Fibroblast of lung (primary cell): ENCODE measurements at places on chromosomes 12 and 14. TPM values are rescaled to one million over a fixed set of nuclear protein-coding genes. Genes with fewer than 3 reads are reported as not detected.
A peak's percentile ranks its signal among the peaks of the same experiment; 100 is the strongest.

- H3K27ac ChIP-seq = no peak overlapping the region
- H3K27me3 ChIP-seq = peaks cover 74% of the 10 kb centered on the region
- no peaks in the 10 kb centered on the region for H3K36me3 ChIP-seq
- H3K4me3 ChIP-seq = peak overlapping the region; percentile 31
These were observed 1.5 kb downstream of the HOXC8 start for GRCh38 chr12:54010053-54010971.

DNA sequence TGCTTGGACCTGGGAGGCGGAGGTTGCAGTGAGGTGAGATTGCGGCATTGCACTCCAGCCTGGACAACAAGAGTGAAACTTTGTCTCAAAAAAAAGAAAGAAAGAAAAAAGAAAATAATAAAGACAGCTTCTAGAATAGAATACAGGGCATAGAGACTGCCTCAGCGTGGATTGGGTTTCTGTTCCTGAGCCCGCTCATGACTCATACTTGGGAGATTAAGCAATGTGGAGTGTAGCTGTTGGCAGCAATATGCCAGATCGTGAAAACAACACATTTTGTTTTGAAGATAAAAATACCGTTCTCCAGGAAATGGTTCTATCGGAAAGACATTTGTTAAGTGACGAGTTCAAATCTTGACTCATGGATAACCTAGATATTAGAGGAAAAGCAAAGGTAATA lies 67.2 kb downstream of the GLT1D1 start:
- H3K27ac ChIP-seq = no peak overlapping the region
- no peaks in the 10 kb centered on the region for H3K36me3 ChIP-seq
- H3K4me1 ChIP-seq = no peaks in the 10 kb centered on the region
- no peak overlapping the region for H3K4me3 ChIP-seq

GRCh38 chr12:51047655-51048540 lies at the start of gene LETMD1:
Gene LETMD1 (plus strand): TSS chr12:51048327. CDS start chr12:51048357, 30 bp downstream.
- H3K4me3 ChIP-seq = peak within 1 kb of the TSS; percentile 92
- H3K27ac ChIP-seq = peak within 1 kb of the TSS; percentile 88
- H3K36me3 ChIP-seq = peaks cover 2% of the 10 kb centered on the region
- peak; percentile 99 for DNase-seq
- peaks cover 5% of the 10 kb centered on the region for H3K4me1 ChIP-seq

GRCh38 chr12:71935594-71935993 lies 3.1 kb upstream of the TPH2 start:
- no peak overlapping the region for H3K27ac ChIP-seq
- H3K36me3 ChIP-seq = no peaks in the 10 kb centered on the region
- peaks cover 2% of the 10 kb centered on the region for H3K4me1 ChIP-seq

DNA sequence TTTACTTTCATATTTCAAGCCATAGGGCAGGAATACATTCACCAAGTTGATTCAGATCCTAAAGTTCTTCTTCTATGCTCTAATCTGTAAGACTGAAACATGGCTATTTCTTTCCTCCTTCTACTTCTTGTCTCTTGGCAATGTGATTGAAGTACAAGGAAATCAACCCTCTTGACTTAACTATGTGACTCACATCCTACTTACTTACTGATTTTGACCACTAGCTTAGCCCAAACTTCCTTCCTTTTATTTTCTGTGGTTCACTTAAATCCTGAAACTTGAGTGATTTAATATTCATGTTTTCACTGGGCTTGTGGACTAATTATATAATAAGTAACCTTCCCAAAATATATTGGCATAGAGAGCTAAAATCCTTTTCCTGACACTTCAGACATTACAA lies 111.2 kb upstream of the NOVA1 start:
- DNase-seq = peak; percentile 71
- H3K27me3 ChIP-seq = no peaks in the 10 kb centered on the region
- H3K4me3 ChIP-seq = no peak overlapping the region
- H3K36me3 ChIP-seq = no peaks in the 10 kb centered on the region

DNA sequence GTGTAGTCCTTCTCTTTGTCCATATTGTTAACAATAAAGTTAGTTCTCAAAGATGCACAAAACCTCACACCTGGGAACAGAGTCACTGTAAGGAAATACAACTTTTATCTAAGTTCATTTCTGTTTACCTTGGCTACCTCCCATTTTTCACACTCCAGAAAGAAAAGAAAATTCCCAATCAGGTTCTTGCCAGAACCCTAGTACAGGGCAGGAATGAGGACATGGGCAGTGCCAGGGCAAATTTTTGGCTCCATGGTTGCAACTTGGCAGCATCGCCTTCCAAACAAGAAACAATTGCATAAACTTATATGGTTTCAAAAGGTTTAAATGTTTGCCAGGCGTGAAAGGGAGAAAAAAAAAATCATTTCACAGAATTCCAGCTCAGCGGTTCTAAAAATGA lies 296.3 kb upstream of the PRKD1 start:
- no peaks in the 10 kb centered on the region for H3K36me3 ChIP-seq
- H3K27me3 ChIP-seq = no peaks in the 10 kb centered on the region
- DNase-seq = peak; percentile 13
- no peak overlapping the region for H3K27ac ChIP-seq

DNA sequence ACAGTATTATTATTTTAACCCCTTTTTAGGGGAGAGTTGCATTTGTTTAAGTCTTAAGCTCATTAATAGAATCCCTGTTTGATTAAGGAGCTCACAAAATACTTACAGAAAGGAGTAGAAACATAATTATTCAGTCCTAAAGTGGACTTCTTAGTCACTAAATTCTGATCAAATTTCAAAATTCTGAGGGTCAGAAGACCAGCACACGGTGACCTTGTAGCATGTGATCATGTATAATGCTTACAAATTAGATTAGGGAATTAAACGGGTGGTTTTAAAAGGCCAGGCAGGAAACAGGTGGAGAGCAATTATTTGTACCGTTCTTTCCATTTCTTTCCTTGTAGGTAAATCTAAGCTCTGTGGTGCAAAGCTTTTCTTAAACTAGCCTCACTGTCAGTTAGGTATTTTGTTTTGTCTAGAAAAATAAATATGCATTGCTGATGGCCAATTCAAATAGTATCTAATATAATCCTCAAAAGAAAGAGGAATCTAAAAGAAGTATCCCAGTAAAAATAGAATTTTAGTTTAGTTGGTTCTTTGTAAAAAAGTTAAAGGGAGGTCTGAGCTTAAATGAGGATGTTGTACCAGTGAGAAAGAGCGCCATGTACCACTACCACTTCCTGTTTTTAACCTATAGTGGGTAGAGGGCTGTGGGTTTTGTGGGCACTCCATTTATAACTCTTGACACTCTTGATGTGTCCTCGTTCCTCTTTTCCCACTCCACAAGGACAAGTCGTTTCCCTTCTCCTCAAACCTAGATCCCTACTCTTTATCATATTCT lies 51.1 kb downstream of the SLC38A1 start:
- no peak for DNase-seq

GRCh38 chr12:67877727-67878126 lies 111.5 kb upstream of the IFNG-AS1 start:
- H3K27me3 ChIP-seq = no peaks in the 10 kb centered on the region
- no peaks in the 10 kb centered on the region for H3K4me1 ChIP-seq
- H3K4me3 ChIP-seq = no peak overlapping the region
- no peaks in the 10 kb centered on the region for H3K36me3 ChIP-seq
- DNase-seq = no peak
- H3K27ac ChIP-seq = no peak overlapping the region

DNA sequence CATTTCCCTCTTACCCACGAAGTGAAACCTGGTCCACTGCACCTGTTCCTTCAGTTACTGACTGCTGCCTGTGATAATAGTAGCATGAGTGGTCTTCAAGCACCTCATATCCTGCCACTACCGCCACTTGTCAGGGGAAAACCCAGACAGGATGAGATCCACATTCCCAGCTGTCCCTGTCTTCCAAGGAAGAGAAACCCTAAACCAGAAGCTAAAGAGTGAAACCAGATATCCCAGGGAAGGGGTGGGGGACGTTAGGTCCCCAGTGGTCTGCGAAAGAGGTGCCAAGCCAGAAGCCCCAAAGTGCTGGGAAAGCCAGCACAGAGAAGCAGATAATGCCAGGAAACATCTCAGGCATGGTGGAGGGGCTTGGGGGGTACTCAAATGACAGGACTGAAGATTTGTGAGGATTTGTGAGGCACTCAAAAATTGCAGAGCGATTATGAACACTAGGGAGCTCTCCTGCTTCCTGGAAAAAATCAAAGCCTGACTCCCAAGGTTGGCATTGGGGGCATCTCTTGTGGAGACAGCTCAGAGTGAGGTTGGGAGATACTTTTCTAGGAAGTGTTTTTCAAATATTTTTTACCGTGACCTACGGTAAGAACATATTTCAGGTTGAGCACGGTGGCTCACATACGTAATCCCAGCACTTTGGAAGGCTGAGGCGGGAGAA lies 77.9 kb downstream of the TMEM30B start:
- no peaks in the 10 kb centered on the region for H3K4me1 ChIP-seq
- H3K27ac ChIP-seq = no peak overlapping the region
- no peak overlapping the region for H3K4me3 ChIP-seq
- no peak for DNase-seq
- no peaks in the 10 kb centered on the region for H3K36me3 ChIP-seq
- no peaks in the 10 kb centered on the region for H3K27me3 ChIP-seq

DNA sequence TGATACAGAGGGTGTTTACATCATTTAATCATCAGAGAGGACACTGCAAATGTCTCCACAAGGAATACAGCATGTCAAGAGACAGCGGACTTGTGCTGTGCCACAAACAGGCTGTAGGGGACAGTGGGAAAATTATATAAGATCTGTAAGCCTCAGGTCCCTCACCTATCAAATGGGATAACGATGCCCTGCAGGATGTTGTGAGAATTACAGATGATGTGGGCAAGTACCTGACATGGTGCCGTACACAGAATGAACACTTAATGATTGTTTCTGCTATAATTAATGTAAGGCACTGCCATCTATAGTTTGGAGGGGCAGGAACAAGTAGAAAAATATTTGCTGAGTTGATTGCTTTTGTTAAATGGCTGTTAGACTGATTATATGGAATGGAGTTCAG lies 81.9 kb upstream of the GTF2A1 start:
- no peak overlapping the region for H3K4me3 ChIP-seq
- DNase-seq = no peak
- H3K4me1 ChIP-seq = no peaks in the 10 kb centered on the region
- no peak overlapping the region for H3K27ac ChIP-seq
- no peaks in the 10 kb centered on the region for H3K36me3 ChIP-seq

GRCh38 chr14:90546767-90547166 lies 149.9 kb downstream of the CALM1 start:
- no peaks in the 10 kb centered on the region for H3K27me3 ChIP-seq
- H3K36me3 ChIP-seq = no peaks in the 10 kb centered on the region
- H3K4me1 ChIP-seq = no peaks in the 10 kb centered on the region
- no peak overlapping the region for H3K4me3 ChIP-seq
- no peak for DNase-seq

GRCh38 chr12:104526751-104527150 lies 70.0 kb downstream of the CHST11 start:
- DNase-seq = no peak
- no peaks in the 10 kb centered on the region for H3K27me3 ChIP-seq
- H3K36me3 ChIP-seq = no peaks in the 10 kb centered on the region
- no peak overlapping the region for H3K27ac ChIP-seq
- H3K4me3 ChIP-seq = no peak overlapping the region

DNA sequence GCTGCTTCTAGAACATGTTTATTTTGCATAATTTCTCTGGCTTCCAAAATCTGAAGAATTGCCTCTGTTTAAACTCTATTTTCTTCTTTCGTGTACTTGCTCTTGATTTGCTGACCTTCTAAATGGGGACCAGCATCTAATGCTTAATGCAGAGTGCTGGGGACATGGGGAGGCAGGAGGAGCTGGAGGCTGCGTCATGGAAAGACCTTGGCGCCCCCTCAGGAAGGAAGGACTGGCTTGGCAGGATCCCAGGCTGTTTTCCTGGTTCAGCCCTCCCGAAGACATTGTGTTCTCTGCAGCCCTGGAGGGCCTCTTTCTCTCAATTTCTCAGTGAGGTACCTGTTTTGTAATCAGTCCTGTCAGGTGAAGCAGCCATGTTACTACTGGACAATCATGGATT lies 5.5 kb downstream of the PRKCH start:
- H3K4me3 ChIP-seq = no peak overlapping the region
- no peaks in the 10 kb centered on the region for H3K4me1 ChIP-seq
- H3K27me3 ChIP-seq = peaks cover 14% of the 10 kb centered on the region
- H3K36me3 ChIP-seq = no peaks in the 10 kb centered on the region
- H3K27ac ChIP-seq = no peak overlapping the region
- DNase-seq = no peak

DNA sequence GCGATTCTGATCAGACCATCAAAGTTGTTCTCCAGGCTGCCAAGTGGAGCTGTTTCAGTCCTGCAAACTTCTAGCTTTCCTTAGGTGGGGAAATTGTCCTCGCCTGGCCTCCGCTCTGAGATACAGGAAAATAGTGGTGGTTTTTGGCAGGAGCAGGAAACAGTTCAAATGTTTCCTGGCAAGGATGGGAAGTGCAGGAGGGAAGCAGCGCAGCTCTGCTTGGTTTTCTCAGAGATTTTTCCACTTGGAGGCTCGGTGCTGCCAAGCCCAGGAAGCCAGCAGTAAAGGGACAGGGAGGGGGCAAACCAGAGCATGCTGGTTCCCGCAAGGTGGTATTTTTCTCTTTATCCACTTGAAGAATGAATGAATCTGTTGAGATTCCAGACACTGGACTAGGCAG lies 17.0 kb downstream of the TMEM63C start:
- H3K4me3 ChIP-seq = no peak overlapping the region
- H3K4me1 ChIP-seq = no peaks in the 10 kb centered on the region
- H3K27ac ChIP-seq = no peak overlapping the region
- no peaks in the 10 kb centered on the region for H3K36me3 ChIP-seq
- H3K27me3 ChIP-seq = peaks cover 5% of the 10 kb centered on the region

The ACRBP gene
- under 0.01 and 0.33 TPM in 2 replicates for total RNA-seq

The EXOC3L4 gene
- 0.26 and 0.50 TPM in 2 replicates for total RNA-seq

The VWF gene
- total RNA-seq = 0.26 and 1.7 TPM in 2 replicates

The PRPH gene
- 0.26 and 0.50 TPM in 2 replicates for total RNA-seq

The PIWIL1 gene
- total RNA-seq = not detected in 2 replicates

The NUAK1 gene
- total RNA-seq = 4.6 and 5.1 TPM in 2 replicates

The KCNMB4 gene
- 0.33 and 0.51 TPM in 2 replicates for total RNA-seq

The HRK gene
- under 0.01 TPM in 2 replicates for total RNA-seq
